ENCODE measurements at places on chromosomes 11 and 22.

GRCh38 chr11:35029979-35030682, 108.8 kb upstream of the CD44 start:
- DNase-seq, result peak; percentile 76

- no peak for DNase-seq
These were observed 18.1 kb upstream of the SCGB1A1 start for GRCh38 chr11:62400760-62401159.

GRCh38 chr22:47818496-47818895, 1056.0 kb downstream of the TBC1D22A start:
- no peak for DNase-seq

DNA sequence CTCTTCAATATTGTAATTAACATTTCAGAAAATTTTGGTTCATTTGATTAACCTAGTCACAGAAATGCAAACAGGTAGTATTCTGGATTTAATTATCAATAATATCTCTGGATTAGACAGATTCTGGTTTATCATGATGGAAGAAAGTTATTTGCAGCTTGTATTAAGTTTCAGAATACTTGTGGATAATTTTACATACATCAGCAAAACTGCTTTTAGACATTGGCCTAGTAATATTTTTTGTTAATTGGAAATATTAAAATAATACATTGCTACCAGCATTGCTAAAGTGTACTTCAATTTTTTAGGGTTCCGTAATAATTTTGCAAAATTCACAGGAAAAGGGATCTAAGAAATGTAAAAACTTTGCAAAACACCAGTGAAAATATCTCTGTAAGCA, 3.8 kb upstream of the OR5D14 start:
- no peak for DNase-seq

DNA sequence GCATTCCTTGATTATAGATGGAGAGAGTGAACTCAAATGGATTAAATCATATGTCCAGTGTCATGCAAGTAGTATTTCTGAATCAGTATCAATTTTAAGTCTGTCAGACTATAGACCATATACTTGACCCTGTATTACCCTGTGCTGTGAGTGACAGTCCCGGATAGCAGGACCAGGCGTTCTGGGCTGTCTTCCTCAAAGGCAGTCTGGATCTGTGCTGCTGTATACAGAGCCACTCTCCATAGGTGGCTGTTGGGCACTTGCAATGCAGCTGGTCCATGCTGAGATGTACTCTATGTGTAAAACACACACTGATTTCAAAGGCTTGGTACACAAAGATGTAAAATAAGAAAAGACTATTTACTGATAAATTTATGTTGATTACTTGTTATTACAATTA, 294.3 kb downstream of the OPCML start:
- no peak for DNase-seq

DNA sequence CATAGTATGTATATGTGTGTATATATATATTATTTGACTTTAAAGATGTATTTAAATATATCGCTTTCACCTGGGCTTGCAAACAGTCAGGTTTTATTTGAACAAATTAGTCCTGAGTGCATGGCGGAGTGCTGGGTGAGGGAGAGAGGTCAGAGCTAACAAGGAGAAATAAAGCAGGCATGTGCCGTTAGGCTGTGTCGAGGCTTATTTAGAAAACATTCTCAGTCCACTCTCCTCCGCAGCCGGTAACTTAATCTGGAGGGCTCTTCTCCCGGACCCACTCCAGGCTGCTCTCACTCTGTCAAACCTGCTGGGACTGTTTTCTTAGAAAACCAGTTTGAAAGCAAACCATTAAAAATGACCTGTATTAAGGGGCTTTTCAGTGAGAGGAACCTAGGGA, 455.9 kb downstream of the MN1 start:
- DNase-seq, result no peak

- DNase-seq, result no peak
These were observed 306.2 kb downstream of the MN1 start for GRCh38 chr22:27495325-27495724.

- no peak for DNase-seq
These were observed 12.5 kb downstream of the SYNGR1 start for GRCh38 chr22:39362271-39362670.

- DNase-seq, result peak; percentile 31
These were observed 11.9 kb upstream of the CERK start for GRCh38 chr22:46749682-46750529.

Data from activated CD4-positive, alpha-beta T cell treated with anti-CD3 and anti-CD28 coated beads, Interleukin-10, Interleukin-2, amounts not matched to agents 100 ng/mL and 50 ng/mL, durations not matched to agents 16 hours and 8 hours (primary cell).